ENCODE measurements at places on chromosomes 5 and 9. TPM values are rescaled to one million over a fixed set of nuclear protein-coding genes. Genes with fewer than 3 reads are reported as not detected.
A peak's percentile ranks its signal among the peaks of the same experiment; 100 is the strongest.

DNA sequence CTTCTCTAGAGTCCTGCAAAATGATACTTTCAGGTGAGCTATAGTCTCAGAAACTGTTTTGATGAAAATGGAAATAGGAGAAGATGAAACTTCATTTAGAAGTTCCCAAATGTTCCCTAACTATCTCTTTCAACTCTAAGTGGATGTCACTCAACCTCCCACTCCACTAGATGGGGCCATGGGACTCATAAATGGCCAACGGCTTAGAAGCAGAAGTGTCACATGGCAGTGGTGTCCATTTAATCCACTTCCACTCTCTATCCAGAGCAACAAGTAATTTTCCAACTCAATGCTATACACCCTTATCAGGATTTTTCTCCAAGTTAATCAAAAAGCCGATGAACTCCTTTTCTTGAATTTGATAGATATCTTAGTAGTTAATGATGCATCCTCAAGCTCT is 295.7 kb downstream of the EDIL3 start:
- DNase-seq: no peak

DNA sequence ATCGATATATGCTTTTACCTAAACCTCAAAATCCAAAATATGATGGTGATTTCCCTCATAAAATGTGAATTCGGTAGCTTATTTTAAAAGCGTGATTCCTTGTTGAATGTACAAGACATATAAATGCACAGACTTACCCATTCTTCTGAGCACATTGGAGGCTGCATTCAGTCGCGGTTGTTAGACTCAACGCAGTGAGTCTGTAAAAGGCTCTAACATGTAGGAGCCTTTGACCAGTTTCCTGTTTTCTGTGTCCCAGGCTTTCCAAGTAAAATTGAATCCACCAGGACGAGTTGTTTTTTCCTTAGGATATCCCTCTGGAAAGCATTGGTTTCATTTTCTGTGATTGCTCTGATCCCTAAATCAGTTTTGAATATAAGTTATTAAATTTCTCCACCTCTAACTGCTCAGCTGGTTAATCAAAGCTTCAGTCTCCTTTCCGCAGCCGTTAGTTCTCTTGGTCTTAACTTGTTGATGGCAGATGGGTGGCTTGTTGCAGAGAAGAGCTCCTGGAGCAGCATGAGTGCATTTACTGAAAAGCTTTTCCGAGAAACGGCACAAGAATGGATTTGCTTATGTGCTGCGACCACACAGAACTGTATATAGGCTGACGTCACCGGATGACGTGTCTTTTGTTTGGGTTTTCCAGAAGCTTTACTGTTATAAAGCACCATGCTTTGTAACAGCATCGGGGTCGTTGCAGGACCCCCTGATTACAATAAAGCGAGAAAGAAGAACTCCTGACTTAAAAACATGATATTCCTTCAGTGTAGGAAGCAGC is at the start of gene LRRTM2:
TSS of gene LRRTM2 (minus strand) at position 565 of the 781 bp plus-strand sequence. CDS start at position 141, 424 bp downstream.
- no peak for DNase-seq

DNA sequence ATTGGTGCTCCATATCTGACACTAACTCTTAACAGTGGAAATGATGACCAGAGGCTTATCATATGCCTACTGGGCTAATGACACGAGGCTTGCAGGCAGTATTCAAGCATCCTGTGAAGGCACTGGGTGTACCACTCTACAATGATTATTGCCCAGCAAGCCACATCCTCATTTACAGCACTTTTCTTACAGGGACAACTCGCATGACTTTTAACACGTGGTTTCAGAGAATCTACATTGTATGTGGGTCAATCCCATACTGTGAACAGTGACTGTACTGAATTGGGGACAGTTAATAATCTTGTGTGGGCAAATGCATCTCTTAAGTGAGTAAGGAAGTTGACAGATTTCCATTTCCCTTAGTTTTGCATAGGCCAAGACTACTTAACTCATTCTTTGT is 260.0 kb downstream of the TRPM3 start:
- DNase-seq: no peak

DNA sequence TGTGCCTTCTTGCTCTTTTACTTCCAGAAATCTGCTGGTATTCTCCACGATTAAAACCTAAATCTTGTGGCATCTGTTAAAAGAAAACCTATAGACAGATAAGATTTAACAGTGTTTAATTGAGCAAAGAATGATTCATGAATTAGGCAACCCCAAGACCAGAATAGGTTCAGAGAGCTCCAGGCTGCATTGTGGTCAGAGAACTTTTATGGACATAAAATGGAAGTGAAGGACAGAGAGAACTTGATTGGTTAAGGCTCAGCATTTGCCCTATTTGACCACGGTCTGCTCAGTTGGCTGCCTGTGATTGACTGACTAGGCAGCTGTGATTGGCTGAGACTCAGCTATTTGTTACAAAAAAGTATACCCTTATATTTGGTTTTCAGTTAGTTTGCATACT is 10.4 kb upstream of the SLC36A2 start:
- no peak for DNase-seq

DNA sequence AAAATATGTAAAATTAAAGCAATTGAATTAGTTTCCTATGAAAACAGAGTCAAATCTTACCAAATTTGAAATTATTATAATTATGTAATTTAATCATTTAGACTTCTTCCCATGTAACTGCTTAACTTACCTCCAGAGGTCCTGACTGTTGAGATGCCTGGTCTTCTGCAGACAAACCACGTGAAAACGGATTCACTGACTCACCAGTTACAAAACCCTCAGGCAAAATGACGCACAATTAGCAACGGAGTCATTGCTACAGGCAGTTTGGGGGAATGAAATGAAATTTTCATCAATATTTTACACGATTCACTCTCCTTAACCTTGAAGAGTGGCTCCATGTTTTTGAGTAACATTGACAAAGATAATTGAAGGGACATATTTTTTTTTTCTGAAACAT is 460.8 kb downstream of the MTRR start:
- no peak for DNase-seq

Gene PRR16
- total RNA-seq: 4.9 TPM

Gene RNF183
- 5.3 TPM for total RNA-seq

Gene SHC3
- 1.7 TPM for total RNA-seq

GRCh38 chr5:138032572-138033385 is at the start of gene FAM13B:
Gene FAM13B, minus strand, starts transcription at chr5:138033079. Its CDS starts 13,968 bp downstream, at chr5:138019111.
- DNase-seq: peak; percentile 70

DNA sequence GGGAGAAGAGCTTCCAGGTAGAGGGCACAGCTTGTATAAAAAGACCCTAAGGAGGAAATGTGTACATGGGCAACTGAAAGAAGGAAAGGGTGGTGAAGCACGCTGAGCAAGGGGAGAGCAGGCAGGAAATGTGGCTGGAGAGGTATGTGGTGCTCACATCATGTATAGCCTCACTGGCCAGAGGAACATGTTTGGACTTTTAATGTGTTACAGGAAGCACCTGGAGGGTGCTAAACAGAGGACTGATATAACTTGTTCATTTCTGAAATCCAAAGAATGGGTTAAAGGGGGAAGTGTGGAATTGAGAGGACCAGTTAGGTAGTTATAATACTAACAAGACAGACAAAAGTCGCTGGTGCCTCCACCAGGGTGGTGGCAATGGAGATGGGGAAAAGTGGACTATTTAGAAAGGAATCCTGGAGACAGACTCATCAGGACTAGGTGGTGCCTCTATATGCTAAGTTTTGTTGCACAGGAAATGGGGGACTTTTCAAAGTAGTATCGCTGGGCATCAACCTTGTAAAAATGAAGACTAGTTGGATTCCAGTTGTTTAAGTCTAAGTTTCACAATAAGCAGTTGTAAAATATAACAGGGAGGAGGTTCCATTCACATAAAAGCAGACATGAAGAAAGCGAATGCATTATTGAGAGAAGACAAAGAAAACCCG is 63.1 kb upstream of the CD180 start:
- DNase-seq: no peak

Gene SLC36A2
- 0.14 TPM for total RNA-seq

DNA sequence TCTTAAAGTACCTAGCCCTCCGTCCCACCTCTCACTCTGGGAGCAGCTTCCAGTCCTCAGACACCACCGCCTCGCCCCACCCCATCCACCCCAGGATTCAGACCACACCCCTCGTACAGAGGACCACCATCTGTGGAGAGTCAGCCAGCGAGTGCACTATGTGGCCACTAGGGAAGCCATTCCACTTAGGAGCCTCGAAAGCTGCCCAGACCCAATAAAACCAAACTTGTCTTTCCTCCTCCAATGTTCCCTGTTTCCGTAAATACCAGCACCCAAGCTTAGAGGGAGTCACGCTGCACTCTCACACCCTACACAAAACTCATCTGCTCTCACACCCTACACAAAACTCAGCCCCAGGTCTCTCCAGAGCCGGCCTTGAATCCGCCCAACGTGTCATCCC is 1.9 kb downstream of the GCNT4 start:
- DNase-seq: no peak

- DNase-seq: no peak
These were observed 121.4 kb downstream of the DPYSL3 start for GRCh38 chr5:147388184-147389108.

GRCh38 chr5:158277276-158277675 is 418.3 kb upstream of the CLINT1 start:
- no peak for DNase-seq

GRCh38 chr9:17342696-17343095 is 207.9 kb downstream of the CNTLN start:
- no peak for DNase-seq

- DNase-seq: no peak
These were observed 16.4 kb upstream of the FCN2 start for GRCh38 chr9:134863941-134864820.

DNA sequence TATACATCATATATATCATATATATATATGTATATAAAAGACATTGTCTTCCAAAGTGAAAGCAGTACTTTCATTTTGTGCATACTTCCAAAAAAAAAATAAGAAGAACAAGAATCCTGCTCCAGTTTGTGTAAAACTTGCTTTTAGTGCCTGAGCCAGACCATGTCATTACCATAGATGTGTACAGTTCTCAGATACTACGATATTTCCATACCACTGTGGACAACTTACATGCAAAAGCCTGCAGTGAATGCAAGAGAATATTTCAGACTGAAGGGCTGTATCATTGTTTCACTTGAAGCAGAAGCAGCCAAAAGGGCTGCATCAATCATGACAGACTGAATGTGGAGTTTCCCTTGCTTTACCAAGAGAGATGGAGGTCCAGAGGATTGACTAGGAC is 72.6 kb upstream of the CYLC2 start:
- DNase-seq: no peak

Gene PPIP5K2
- total RNA-seq: 35.3 TPM

Gene LEAP2
- 42.4 TPM for total RNA-seq

DNA sequence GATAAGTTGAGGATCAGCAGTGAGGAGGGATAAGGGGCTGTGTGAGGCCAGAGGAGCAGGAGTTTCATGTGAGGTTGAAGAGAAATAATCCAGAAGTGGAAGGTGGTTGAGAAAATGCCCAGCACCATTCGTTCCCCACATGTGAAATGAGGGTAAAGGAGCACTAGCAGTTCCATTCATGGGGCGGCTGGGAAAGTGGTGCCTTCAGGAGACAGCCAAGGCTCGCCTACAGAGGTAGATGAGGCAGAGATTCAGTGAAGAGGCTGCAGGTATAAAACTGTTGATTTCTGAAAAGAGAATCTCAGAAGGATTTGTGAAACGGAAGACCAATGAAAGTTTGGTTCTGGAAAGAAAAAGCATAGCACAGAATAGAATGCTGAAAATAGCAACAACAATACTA is 272.6 kb downstream of the MSX2 start:
- no peak for DNase-seq

GRCh38 chr9:81814794-81815464 is 113.3 kb upstream of the SPATA31D4 start:
- DNase-seq: no peak

GRCh38 chr5:108379722-108380530 is 2.0 kb downstream of the FBXL17 start:
- no peak for DNase-seq

DNA sequence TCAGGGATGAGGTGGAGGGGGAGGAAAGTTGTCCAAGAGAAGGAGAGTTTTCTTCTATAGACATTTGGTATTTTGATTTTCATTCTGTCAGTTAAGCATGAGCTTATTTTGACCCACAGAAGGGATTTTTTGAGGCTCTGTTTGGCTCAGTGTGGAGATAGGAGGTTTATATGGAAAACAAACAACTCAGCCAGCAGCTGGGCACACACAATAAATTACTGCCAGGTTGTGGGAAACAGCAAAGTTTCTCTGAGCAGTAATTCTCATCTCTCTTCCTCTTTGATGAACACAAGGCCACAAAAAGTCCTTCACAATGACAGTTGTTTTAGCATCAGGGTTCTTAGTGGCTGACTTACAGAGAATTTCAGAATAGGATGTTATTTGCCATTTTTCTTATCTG is 486.1 kb downstream of the KDM4C start:
- DNase-seq: no peak

Gene CTSV
- total RNA-seq: 2.5 TPM

GRCh38 chr5:21649969-21650368 is 1203.2 kb downstream of the CDH12 start:
- no peak for DNase-seq

Gene SLC46A2
- total RNA-seq: 0.14 TPM

DNA sequence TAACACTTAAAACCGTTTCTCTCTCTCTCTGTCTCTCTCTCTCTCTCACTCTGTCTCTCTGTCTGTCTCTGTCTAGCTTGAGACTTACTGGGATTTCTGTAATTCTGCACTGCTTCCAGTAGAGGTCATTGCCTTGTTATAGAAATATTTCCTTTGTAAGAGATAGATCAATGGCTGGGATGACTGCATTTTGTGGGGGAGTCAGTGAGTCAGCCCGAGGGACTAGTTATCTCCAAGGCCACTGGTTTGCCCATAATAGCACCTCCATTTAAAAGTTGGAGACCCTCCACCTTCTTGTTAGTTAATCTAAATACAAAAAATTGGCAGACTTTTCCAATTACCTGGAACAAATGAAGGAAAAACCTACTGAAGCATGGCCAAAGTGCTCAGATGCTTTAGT is 547.2 kb downstream of the LRRC70 start:
- DNase-seq: no peak
